Stimulated activated naive B cell treated with anti-CD40 and anti-IgM and Interleukin-4, amounts not matched to agents 10 μg/mL and 1 μg/mL and 100 μg/mL, for 72 hours (primary cell): ENCODE measurements at places on chromosomes 2 and 18.

GRCh38 chr2:141038341-141038740, 1092.5 kb downstream of the LRP1B start:
- no peak for DNase-seq

DNA sequence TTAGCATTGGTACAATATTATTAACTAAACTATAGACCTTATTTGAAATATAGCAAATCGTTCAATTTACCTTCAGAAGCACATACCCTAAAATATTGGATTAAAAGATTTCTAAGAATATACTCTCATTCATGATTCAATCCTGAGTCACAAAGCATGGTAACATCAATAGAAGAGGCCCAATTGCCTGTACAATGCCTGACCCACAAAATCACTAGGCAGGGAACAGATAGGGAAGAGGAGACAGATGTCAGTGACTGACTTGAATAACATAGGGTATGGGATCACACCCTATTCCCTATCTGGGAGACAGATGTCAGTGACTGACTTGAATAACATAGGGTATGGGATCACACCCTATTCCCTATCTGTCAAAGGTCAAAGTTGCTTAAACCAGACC, 611.6 kb upstream of the VRK2 start:
- no peak for DNase-seq

DNA sequence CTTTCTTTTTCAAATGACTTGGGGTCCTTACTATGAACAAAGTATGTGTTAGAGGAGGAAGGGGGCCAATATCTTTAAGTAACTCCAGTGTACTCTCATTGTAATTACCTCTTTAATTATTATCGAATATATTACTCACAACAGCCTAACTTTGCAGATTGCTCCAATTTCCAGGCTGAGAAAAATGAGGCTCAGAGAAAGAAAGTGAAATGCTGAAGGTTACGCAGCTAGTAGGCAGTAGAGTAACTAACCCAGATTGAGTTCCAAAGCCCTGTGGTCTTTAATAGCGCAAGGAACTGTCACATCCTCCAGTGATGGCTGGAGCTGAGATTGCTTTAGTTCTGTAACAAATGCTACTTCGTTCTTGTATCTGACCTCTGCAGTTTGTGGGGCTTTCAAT, 2.2 kb upstream of the GYPC start:
- no peak for DNase-seq

DNA sequence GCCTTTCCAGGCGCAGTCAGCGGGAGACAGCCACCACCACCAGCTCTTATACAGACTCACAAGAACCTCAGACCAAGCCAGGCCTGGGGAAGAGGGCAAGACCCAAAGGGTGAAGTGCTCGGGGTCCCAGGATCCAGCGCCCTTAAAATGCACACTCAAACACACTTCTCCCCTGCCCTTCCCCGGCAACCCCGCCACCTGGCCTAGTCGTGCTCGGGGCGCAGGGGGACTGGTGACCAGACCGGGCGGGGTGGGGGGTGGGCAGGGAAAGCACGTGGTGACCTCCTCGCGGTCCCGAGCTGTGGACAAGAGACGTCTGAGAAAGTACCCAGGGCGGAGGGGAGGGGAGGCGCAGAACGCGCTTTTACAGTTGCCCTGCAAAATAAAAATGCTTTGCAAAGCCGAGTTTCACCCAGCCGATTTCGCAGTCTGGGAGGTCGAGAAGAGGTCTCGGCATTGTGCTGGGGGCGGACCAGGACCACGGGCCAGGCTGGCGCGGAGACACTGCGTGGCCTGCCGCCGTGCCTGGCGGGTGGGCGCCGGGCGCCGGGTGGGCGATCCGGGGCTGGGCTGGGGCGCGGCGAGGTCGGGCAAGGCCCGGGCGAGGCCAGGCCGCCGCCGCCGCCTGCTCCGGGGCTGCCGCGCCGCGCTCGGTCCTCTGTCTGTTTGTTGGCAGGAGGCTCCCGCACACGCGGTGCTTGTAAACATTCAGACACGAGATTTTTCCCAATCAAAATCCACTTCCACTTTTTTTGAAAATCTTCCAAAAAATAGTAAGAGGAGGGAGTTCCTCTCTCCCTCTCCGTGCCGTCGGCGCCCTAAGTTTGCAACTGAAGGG, 2.0 kb downstream of the BCL11A start:
- peak; percentile 46 for DNase-seq

DNA sequence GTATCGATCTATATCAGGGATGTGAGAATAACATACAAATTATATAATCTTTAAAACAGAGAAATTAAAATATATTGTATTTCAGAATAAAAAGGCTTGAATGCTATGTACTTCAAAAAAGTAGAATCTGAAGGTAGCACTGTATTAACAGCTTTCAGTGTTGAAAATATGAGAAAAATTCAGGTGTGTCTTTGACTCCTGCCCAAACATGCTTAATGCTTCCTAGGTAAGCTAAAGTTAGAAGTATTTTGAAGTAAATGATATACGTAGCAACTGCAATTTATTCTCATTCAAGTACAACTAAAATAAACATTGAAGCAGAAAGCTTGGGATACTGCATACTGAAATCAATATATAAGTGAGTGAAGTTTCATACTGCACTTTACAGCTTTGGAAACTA, 1082.0 kb upstream of the ACVR2A start:
- DNase-seq = no peak

- DNase-seq = no peak
Measured at GRCh38 chr2:88053934-88054781, 1.4 kb downstream of the KRCC1 start.

- DNase-seq = no peak
Measured at GRCh38 chr2:140451324-140451723, 1671.1 kb upstream of the NXPH2 start.

DNA sequence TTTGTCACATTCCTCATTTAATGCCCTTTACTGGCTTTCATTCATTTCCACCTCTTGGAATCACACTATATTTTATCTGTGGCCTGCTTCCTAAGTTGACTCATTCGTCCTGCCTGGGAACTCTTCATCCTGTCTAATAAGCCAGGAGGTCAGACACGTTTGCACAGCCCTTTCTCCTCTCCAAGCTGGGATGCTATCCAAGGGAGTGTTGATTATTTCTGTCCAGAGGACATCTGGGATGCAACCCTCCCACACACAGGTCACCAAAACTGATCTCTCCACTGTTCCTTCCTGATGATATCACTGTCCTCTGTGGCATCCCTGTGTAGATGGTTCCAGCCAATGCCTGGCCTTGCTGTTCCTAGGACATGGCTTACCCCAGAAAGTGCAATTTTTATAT, 79.8 kb upstream of the NOSTRIN start:
- DNase-seq = no peak
